Germinal center (tissue), 1 donor: ENCODE measurements at places on chromosomes 7 and 10.

- DNase-seq: no peak
Measured at GRCh38 chr10:80540981-80541750, 3.5 kb downstream of the SH2D4B start.

GRCh38 chr7:132354527-132354926 lies 221.7 kb downstream of the PLXNA4 start:
- no peak for DNase-seq

DNA sequence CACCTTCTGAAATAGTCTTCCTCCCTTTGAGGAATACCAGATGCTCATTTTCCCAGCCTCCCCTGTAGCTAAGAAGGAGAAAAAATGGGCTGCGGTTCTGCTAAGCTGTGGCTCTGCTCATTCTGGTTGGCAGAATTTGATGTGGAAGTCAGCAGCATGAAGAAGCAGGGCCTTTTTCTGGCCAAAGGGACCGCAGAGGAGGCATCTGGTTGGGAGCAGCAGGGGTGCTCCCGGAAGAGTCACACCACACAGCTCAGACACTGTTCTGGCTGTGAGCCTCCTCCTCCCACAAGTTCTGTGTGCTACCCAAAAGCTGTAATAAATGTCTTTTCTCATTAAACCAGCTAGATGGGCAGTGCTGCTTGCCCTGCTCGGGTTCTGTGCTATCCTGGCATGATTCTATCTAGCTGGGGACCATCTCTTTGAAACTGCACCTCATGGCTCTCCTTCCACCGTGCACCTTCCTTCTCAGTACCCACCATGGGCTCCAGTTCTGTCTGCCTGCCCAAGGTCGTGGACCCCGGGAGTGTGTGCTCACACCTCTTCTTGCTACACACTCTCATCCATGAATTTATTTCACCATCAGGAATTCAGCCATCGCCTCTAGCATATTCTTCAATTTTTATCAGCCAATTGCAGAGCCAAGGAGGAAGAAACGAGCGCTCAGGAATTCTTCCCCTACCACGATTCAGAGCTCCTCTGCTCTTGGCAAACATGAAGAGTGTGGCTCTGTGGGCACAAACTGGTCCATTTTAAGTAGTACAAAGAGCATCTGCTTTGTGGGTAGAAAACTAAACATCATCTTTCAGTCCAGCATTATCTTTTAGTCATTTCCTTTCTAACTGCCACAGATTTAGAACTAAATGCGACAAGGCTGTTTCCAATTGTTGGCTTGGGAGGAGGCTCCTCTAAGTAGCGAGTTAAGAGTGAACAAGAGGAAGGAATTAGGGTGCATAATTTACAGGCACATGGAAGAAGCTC lies 76.9 kb downstream of the FAM171A1 start:
- no peak for DNase-seq

GRCh38 chr7:150903606-150904005 lies 51.3 kb downstream of the AOC1 start:
- no peak for DNase-seq

- DNase-seq: no peak
Measured at GRCh38 chr7:135714534-135715009, 13.4 kb downstream of the SLC13A4 start.

- DNase-seq: no peak
Measured at GRCh38 chr10:76991621-76992020, 646.0 kb downstream of the KCNMA1 start.

- DNase-seq: no peak
Measured at GRCh38 chr10:111275091-111275490, 198.3 kb downstream of the ADRA2A start.

- peak; percentile 78 for DNase-seq
Measured at GRCh38 chr7:786472-787255, 45.6 kb upstream of the SUN1 start.

DNA sequence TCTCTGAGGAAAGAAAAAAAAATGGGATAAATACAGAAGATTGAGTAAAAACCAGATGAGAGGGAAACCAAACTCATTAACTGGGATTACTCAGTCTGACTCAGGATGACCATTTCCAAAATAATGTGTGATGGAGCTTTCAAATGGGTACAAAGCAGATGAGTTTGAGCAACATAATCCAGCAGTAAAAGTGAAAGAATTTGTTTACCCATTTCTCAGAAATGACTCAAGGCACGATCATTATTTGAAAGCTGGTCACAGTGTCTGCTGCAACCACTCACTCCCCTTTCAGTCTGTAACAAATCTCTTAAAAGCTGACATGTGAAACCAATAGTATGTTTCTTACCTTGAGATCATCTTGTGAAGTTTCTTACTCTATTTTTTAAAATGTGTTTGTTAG lies 104.7 kb upstream of the KLF14 start:
- no peak for DNase-seq

- DNase-seq: peak; percentile 6
Measured at GRCh38 chr7:24572393-24572996, 757 bp upstream of the PALS2 start.

DNA sequence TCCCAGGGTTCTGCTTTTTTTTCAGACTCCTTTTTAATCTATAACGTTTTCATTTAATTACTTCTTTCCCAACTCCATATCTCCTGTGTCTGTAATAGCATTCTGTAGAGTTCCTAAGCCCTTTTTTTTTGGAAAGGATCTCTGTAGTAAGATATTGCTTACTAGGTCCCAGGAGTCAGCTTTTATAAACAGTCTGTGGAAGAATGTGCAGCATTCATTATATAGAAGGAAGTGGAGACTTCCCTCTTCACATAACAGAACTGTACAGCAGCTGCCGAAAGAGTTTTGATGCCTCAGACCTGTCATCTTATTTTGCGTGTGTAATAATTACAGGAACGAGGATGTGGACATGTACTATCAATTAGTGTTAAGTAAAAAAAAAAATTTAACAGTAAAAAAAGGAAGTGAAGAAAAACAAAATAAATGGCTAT lies 7.4 kb upstream of the STEAP4 start:
- DNase-seq: no peak

DNA sequence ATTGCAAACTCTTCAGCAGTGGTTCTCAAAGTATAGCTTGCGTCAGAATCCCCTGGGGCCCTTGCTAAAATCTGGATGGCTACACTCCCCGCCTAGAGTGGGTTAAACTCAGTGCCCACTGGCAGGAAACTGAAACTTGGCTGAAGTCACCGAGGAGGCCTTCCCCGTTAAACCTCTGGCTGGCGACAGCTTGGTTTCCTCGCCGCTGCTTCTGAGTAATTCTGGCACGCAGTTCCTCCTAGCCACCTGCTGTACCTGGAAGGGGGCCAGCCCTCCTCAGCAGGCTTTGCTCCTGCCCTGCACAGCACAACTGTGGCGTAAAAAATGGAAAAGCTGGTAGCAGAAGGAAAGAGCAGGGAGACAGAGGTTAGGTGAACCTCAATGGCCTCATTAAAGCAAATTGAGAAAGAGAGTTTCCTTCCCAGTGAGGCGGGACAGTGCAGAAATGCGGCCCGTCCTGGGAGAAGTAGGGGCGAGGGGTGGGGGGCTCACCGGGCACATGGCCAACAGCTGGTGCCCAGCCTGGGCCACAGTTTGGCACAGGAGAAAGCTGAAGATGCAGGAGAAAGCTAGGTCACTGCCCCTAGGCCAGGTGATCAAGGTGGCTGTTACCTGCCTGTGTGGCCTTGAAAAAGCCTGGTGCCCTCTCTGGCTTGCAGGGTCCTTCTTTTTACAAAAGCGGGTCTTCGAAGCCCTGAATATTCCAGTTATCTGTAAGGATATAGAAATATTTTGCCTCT lies 46.6 kb downstream of the ALOX5 start:
- DNase-seq: peak; percentile 37

- peak; percentile 84 for DNase-seq
Measured at GRCh38 chr7:27179503-27180430, 5.3 kb downstream of the HOXA11 start.

DNA sequence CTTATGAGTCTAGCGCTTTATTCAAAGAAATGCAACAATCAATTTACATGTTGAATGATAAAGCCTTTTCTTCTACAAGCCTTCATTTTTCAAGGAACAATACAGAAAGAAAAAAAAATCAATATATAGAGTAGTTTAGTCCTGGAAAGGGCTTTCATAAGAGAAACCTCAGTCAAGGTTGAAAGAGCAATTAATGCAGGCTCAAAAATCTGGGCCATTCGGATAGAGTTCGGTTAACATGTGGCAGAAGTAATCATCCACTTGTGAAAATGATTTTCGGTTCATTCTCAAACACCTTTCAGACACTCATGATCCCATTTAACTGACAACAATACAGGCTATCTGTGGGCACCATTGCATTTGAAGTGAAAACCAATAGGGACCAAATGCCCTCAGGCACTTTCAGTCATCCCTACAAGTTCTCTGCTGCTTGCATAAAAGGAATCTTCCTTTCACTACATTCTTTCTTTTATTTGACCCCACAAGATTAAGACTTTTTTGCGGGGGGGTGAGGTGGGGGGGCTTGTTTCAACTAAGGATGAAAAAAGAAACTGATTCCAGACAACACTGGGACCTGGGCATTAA lies 177.9 kb downstream of the RNF133 start:
- no peak for DNase-seq

GRCh38 chr7:133645884-133646391 lies 393.1 kb downstream of the EXOC4 start:
- no peak for DNase-seq

DNA sequence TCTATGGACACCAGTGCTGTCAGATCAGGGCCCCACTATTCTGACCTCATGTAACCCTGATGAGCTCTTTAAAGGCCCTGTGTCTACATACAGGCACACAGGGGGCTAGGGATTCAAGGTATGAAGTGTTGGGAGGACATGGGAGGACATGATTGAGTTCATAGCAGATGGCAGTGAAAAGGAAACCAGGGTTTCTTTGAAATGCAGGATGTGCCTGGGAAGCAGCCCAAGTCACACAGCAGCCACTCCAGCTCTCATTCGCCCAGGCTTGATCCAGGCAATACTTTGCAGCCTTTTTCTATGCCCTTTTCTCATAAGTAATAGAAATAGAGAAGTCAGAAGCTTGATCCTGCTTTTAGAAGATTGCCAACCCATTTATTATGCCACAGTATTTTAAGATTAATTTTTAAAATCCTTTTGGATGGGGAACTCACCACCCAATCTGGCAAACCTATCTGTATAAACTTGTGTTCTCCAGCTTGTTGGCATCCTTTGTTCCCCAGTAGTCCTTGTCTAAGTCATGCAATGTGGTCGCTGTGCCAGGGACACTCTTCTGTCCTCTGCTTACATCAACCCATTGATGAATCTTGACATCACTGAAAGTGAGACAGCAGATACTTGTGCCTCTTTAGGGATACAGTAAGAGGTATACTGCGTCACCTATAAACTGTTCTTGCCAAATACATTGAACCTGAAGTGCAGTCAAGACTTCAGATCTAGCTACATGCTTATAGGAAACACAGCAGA lies 95.0 kb downstream of the TAF3 start:
- DNase-seq: no peak

DNA sequence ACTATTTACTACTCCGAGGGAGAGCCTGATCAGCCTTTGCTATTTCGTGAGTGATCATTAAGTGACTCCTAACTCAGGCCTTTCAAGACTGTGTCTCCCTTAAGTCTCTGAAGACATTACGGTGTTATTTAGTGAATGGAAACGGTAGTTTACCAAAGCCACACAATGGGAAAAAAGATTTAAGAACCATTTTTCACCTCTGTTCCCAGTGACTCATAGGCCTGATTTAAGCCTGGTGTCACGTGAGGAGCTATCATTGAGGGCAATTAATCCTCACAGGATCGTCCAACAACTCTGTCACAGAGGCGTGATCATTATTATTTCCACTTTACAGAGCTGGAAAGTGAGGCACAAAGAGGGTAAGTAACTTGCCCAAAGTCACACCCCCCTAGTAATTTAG lies 20.3 kb downstream of the C10orf90 start:
- DNase-seq: no peak

- DNase-seq: peak; percentile 33
Measured at GRCh38 chr7:106367018-106367420, 82.2 kb upstream of the NAMPT start.

DNA sequence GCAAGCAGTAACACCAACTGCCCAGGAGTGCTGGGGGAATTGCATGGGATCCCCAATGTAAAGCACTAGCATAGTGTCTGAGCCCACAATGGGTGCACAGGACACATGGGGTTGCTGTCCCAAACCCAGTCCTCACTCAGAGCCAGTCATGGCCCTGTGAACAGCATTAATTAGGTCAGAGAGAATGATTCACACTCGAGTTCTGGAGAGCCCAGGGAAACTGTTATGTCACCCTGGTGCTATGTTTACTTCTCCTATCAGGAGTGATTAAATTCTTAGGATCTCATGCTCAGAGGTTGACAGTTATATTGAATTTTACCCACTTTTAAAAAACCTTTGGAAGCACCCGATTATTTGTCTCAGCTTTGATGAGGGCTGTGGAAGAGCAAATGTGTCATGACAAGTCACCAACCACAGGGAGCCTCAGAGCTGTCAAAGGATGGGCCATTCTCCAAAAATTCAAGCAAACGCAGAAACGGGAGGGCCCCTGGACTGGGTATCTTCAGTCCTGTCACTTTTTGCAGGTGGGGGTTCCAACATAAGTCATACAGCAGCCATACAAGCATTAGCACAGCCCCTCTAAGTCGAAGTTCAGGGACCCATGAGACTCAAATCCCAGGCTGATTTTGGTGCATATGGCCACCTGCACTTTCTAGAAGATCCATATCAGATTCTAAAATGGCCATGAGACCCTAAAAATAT lies 1.3 kb upstream of the RASSF4 start:
- DNase-seq: no peak

DNA sequence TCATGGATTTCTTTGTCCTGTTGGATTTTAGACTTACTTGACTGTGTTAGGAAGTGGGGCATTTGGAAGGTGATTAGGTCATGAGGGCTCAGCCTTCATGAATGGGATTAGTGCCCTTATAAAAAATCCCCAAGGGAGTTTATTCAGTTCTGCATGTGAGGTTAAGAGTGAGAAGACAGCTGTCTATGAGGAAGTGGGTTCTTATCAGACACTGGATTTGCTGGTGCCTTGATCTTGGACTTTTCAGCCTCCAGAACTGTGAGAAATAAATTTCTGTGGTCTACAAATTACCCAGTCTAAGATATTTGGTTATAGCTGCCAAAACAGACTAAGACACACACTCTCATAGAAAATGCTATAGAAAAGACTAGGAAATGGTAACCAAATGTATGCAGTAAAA lies 724.7 kb upstream of the FZD8 start:
- no peak for DNase-seq

GRCh38 chr10:72735288-72735936 lies 43.5 kb downstream of the MCU start:
- no peak for DNase-seq

GRCh38 chr7:141700848-141701371 lies 1.1 kb downstream of the DENND11 start:
- peak; percentile 6 for DNase-seq

- DNase-seq: no peak
Measured at GRCh38 chr10:76738991-76739390, 898.6 kb downstream of the KCNMA1 start.

- peak; percentile 12 for DNase-seq
Measured at GRCh38 chr10:28367929-28368484, 65.1 kb upstream of the MPP7 start.

GRCh38 chr7:135195968-135196629 lies 15.2 kb downstream of the WDR91 start:
- DNase-seq: no peak

DNA sequence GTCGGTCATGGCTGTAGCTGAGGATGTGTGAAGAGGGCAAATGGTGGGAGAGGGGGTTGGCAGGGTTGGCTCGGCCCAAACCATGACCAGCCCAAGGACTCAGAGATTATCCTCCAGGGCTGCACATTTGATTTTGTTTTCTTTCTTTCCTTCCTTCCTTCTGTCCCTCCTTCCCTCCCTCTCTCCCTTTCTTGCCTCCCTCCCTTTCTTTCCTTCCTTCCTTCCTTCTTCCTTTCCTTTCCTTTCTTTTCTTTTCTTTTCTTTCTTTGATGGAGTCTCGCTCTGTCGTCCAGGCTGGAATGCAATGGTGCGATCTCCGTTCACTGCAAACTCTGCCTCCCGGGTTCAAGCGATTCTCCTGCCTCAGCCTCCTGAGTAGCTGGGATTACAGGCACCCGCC lies 3.8 kb downstream of the SSC4D start:
- DNase-seq: no peak
